ENCODE measurements at places on chromosomes 1 and 21.

- no peak for DNase-seq
Observed at GRCh38 chr1:92808381-92808780, 23.5 kb upstream of the RPL5 start.

GRCh38 chr1:230639714-230640209 lies 2.5 kb upstream of the COG2 start:
- DNase-seq = no peak

DNA sequence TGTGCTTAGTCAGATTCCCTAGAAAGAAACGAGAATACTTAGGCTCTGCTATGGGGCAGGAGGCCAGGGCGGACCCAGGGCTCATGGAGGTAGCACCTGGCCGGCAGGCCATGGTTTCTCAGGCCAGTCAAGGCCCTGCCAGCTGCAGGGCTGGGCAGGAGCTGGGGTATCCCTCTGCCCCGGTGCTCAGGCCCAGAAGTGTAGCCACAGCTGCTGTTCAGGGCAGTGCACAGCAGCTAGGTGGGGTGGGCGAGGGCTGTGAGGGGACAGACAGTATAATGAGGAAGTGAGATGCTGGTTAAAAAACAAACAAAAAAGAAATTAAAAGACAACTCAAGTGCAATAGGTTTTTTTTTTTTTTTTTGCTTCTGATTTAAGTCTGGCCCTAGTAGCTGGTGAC lies 34.0 kb upstream of the EDN2 start:
- no peak for DNase-seq

GRCh38 chr1:6470132-6471085 lies 4.4 kb upstream of the TNFRSF25 start:
- DNase-seq = no peak

DNA sequence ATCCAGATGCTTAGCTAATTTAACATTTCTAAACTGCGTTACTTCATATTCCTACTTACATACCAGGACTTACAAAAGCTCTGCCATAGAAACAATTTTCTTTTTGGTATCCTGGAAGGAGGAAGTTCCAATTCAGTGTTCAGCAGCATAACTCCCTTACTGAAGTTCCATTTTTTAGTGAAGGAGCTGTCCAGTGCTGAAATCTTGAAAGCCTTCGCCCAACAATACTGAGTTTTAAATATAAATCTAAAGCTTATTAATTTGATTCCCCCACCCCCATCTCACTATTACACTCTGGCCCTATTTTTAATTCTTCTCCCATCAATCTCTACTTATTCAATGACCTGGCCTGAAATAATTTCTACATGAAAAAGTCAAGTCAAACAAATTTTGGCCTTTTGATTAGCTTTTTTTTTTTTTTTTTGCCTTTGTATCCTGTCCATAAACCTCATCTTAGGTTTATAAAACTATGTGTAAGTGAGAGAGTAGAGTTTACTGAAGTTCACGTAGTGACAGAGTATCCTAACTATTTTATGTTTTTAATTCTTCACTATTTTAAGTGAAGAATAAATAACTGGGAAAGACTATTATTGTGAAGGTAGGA lies 323.0 kb upstream of the PLD5 start:
- no peak for DNase-seq

DNA sequence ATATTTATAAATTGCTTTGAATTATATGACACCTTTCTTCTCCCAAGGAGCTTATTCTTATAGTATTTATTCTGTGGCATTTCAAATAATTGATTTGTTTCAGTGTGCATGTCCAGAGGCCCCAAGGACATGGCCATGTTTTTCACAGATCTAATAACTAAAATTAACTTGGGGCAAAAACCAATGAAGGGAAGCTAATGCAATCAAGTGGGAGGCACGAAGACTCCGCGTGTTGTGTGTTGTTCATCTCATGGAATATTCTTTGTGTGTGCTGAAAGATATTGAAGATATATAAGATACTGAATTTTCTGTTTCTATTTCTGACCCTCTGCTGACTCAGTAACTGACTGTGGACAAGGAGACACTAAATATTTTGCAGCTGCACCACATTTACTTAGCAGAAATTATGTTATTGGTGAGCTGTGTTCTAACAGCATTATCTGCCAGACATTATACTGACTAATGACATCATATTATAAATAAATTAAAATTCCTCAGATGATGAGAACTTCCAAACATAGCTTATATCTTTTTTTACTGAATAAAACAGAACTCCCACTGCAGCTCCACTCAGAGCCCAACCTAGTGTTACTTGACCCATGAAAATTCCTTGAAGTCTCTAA lies 519.3 kb upstream of the CXADR start:
- no peak for DNase-seq

DNA sequence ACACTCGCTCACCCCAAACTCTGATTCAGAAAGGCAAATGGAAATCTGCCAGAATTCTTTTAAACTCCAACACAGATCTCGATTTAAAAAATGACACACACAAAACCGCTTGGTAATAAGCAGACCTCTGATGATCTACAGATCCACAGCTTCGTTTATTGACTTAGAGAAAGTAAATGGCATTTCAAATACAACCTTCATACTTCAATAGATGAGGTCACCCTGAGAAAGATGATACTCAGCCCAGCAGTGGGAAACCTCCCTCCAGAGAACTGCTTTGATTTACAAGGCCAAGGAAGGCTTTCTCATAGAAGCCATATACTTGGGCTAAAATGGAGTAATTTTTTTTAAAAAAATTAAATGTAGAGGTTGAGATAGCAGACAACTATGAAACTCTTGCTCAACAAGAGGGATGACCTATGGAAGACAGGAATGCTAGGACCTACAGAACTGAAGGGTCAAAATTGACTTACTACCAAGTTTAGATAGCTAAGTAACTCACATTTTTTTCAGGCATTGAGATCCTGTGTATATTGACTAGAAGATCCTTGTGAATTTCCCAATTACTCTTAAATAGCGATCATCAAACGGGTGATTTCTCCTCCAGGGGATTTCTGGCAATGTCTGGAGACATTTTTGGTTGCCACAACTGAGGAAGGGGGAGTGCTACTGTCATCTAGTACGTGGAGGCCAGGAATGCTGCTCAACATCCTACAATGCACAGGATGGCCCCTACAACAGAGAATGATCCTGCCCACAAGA lies 143.9 kb downstream of the CLIC6 start:
- DNase-seq = no peak

DNA sequence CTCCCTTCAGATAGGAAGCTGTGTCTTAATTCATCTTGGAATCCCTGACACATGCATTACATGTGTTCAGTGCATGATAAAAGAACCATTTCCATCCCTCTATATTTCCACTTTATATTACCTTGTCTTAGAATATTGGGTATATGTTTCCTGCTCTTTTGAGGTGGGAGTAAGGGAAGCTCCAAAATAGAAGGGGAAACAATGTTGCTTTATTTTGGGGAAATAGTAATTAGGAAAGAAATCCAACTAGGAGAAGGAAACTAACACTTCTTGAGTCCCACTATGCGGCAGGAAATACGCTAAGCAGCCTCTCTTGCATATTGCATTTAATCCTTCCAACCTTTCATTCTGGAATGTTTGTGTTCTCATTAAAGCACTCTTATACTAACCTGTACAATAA lies 89.4 kb upstream of the VAV3 start:
- no peak for DNase-seq
